ENCODE measurements at places on chromosomes 2 and 18.

- DNase-seq, result no peak
Observed at GRCh38 chr18:60247103-60247502, 125.5 kb downstream of the MC4R start.

DNA sequence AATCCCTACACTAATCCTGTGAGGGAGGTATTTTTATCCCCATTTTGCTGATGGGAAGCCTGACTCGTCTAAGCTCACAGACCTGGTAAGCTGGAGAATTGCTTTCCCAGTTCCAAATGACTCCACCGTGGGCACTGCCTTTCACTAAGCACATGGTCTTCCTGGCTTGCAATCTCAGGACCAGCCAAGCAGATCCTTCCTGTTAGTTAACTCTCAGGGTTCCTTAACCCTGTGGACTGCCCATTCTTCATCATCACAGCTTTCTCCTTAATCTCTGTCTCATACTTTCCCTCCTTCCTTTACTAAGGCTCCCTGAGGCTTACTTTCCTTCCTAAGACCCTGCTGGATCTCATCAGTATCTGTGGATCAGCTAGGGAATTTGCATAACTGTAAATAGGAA is 122.2 kb upstream of the ZEB2 start:
- no peak for DNase-seq

- no peak for DNase-seq
Observed at GRCh38 chr2:236622201-236622600, 52.6 kb downstream of the ACKR3 start.

DNA sequence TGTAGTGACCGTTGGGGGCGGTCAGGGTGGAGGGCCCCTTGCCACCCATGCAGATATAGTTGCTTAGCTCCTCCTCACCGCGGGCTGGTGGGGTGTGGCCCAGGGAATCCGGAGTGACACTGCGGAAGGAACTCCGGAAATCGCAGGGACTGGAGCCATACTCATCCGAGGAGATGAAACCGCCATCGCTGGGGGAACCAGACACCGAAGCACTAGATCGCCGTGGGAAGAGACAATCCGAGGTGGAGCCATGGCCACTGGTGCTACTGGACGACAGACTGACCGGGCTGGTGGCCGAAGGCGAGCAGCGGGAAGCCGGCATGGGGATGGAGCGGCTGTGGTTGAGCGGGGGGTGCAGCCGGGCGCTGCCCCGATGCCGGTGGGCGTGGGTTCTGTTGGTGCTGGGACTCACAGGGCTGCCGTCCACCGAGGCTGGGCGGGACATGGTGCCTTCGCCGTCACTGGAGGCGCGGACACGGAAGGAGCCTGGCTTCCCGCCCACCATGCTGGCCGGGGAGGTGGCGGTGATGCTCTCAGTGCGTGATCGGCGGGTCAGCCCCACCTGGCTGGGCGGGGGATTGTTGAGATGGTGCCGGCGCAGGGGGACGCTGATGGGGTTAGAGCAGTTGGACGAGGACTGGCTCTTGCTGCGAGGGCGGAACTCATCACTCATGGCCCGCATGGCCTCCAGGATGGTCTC is 2.2 kb downstream of the IRS1 start:
- no peak for DNase-seq

DNA sequence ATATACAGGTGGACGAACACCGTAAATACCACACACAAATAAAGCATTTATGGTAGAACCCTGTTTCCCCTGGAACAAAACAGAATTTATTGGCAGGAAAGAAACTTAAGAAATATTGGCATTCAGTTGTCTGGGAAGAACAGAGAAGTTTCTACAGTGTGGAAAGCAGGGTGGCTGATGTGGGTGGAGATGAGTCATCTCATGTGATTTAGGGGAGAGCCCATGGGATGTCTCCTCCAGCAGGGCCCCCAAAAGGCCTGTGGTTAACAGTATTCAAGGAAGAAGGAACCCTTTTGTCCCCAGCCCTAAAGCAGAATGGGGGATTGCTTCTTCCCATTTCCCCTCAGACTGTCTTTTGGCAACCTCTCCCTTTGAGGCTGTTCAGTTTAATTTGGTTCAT is 24.2 kb downstream of the SIX3 start:
- DNase-seq, result no peak

DNA sequence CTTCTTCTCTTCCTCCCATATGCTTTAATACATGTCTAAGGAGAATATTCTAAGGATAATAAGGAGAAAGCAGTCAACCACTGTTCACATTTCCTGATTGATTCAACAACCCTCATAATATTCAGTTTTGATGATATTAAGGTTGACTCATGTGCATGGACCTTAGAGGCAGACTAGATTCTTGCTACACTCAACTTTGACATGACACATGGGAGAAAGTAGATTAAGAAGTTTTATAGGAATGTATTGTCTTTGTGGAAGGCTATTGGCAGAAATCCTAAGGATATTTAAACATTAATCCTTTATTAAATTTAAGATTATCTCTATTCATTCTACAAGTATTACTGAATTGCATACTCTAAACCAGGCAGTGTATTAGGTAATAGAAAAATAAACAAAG is 309.1 kb upstream of the CYRIA start:
- no peak for DNase-seq

DNA sequence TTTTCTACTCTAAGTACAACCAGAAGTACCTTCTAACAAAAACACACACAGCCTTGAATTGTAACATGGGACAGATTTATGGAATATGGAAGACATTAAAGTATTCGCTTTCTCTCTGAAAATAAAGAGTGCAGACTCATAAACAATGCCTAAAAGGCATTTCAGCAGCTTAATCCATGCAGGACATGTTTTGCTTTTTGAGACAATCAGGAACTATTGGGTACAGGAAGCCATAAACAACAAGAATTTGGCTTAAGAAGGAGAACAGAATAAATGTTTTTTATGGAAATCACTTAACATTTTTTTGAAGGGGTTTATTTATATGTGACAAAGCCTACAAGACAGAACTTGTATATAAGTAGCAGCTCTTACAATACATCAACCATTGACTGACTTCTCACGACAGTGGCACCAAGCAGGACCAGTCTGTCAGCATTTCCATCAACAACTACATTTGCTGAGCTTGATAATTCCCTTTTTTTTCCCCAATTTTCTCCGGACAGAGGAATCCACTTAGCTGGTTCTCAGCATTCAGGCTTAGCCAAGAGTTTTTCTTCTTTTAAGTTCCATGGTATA is 140.1 kb downstream of the EXOC6B start:
- no peak for DNase-seq

GRCh38 chr18:6785001-6785400 is 55.5 kb downstream of the ARHGAP28 start:
- DNase-seq, result no peak

GRCh38 chr2:31810200-31810917 is 200.4 kb downstream of the MEMO1 start:
- no peak for DNase-seq

GRCh38 chr18:32301361-32301760 is 111.5 kb downstream of the MEP1B start:
- no peak for DNase-seq

- no peak for DNase-seq
Observed at GRCh38 chr2:94870440-94871225, 597 bp upstream of the TEKT4 start.

DNA sequence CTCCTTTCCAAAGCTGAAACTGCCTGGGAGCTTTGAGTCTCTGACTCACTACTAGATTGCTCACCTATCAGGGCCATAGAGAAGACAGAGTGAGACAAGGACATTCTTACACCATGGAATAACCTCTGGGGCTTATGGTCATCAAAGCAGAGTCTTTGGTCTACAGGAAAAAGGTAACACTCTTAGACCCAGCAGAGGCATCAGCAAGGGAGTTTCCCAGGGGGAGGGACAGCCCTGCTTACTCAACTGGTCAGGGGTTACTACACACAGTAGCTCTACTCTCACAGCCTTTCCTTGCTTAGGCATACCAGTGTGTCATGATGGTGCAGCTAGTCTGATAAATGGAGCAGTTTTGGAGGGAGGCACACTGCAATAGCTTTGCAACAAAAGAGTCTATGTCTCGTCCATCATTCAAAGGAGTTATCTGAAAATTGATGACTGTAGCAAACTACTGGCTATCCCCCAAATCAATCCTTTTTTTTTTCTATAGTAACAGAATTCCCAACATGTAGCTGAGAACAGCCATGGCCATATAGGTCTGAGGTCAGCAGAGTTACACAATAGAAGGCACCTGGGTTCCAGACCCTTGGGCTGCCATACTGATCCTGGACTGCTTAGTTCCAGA is 22.4 kb upstream of the CD28 start:
- no peak for DNase-seq

GRCh38 chr2:144703852-144704708 is 184.2 kb upstream of the ZEB2 start:
- DNase-seq, result no peak

DNA sequence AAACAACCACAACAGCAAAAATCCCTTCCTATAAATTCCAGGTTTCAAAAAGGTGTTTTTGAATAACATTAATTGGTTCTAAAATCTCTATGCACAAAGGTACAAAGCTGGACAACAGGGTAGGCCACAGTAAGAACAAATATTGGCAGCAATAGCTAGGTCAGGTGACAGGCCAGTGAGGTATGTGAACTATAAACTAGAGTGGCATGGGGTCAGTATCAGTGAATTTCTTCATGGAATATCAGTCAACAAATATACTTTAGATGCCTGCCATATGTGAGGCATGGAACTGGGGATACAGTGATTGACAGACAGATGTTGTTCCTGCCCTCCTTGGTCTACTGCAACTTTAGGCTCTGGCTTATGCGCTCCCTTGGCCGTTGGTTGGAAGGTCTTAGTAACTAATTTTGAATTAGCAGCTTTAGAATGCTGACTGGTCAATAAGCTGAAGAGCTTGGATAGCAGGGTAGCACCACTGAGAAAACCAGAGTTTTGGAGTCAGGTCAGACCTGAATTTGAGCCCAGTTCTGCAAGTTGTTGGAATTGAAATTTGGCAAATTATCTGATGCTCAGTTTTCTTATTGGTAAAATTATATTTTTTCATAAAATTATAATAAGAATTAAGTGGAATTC is 2.3 kb upstream of the EPC2 start:
- no peak for DNase-seq

GRCh38 chr2:145596416-145596815 is 1076.5 kb upstream of the ZEB2 start:
- DNase-seq, result no peak

- DNase-seq, result no peak
Observed at GRCh38 chr2:189305291-189305943, 125.9 kb upstream of the COL5A2 start.

GRCh38 chr2:134218930-134219658 is 34.8 kb upstream of the MGAT5 start:
- DNase-seq, result no peak

GRCh38 chr2:62931536-62931935 is 119.1 kb upstream of the OTX1 start:
- DNase-seq, result no peak

- DNase-seq, result no peak
Observed at GRCh38 chr2:163656622-163657280, 79.1 kb downstream of the FIGN start.

DNA sequence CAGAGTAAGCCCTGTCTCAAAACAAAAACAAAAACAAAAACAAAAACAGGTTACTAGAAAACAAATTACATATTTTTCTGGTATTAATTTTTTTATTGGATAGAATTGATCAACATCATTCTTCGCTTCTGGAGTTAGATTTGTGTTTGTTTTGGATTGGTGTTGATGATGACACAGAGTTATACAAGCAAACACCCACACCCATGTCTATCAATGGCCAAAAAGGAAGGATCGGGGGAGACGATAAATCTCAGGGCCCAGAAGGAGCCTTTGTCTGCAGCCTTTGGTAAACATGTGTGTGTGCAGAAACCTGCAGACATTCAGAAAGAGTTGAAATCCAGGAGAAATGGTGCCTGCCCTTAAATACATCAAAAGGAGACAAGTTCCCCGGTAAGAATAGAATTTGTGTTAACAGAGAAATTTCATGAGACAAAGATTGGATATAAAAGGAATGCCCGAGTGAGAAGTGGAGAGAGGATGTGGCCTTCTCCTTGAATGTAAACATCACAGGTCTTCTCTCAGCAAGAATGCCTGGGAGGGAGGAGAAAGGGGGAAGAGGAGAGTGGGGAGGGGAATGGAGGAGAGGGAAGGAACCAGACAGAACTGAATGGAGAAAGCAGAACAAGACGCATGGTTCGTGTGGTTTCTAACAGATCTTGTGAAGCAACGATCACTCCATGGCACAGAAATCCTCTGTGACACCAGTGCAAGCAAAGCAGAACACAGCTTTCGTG is 40.4 kb upstream of the TMEM178A start:
- DNase-seq, result no peak

DNA sequence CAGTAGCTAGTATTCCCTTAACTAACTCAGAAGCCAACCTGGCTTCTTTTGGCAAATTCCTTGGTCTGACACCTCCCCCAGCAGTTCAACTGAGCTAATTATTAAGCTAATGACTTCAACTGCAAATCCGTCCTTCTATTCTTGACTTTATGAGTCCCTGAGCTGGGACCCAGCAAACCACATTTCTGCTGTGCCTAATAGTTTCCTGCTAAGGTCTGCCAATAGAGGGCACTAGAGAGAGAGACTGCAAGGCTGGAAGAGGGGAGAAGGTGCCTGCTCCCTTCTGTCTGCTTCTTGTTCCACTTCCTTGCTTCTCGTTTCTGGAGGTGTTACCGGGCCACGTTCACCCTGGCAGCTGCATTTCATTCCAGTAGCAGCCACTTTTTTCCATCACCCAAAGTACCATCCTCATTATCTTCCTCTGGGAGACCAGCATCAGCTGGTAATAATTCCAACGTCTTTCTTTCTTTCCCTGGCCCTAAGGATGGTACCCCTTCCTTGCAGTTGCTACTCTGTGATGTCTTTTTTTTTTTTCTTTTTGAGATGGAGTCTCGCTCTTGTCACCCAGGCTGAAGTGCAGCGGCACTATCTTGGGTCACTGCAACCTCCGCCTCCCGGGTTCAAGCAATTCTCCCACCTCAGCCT is 352.0 kb downstream of the TNS1 start:
- DNase-seq, result peak; percentile 46

DNA sequence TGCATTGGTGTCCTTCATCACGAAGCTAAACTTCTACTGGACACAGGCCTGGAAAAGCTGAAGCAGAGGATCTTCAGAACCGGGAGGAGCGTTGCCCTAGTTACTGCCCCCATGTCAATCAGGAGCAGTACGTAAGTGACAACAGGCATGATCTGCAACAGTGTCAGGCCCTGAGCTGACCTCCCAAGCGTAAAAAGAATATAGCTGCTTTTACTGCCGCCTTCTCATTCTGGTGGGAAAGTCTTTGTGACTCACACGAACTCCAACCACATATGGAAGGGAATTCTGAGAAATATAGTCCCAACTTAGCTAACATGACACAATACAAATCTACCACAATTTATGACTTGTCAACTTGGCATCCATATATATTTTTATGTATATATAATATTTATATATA is 1007.7 kb upstream of the CDH2 start:
- no peak for DNase-seq
